ENCODE measurements at places on chromosomes 4 and X. TPM values are rescaled to one million over a fixed set of nuclear protein-coding genes. Genes with fewer than 3 reads are reported as not detected.
A peak's percentile ranks its signal among the peaks of the same experiment; 100 is the strongest.

The SMIM31 gene
- total RNA-seq: not detected

GRCh38 chr4:38983787-38984598, 48.2 kb downstream of the TMEM156 start:
- no peak for DNase-seq

- DNase-seq: peak; percentile 19
Observed at GRCh38 chr4:124334119-124334518, 378.4 kb downstream of the ANKRD50 start.

GRCh38 chr4:164952551-164952950, 24.9 kb downstream of the TRIM61 start:
- no peak for DNase-seq

DNA sequence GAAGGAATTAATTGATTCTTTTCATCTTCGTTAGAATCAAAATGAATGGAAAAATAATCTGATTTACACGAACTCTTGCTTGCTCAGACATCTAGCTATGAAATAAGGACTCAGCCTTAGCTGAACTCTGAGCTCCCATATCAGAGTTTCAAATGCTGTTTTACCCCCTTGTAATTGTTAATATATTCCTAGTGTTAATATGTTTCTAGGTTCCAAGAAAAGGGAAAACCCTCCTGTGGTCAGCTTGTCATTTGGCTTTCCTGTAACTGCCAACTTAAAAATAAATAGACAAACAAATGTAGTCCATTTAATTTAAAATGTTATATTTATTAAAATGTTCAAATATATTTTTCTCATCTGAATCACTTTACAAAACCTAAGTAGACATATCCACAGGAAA, 432.1 kb downstream of the ARHGAP24 start:
- DNase-seq: no peak

GRCh38 chr4:17232566-17233253, 279.2 kb downstream of the QDPR start:
- no peak for DNase-seq

GRCh38 chrX:120790118-120790517, 85.5 kb downstream of the CT47B1 start:
- DNase-seq: peak; percentile 71

DNA sequence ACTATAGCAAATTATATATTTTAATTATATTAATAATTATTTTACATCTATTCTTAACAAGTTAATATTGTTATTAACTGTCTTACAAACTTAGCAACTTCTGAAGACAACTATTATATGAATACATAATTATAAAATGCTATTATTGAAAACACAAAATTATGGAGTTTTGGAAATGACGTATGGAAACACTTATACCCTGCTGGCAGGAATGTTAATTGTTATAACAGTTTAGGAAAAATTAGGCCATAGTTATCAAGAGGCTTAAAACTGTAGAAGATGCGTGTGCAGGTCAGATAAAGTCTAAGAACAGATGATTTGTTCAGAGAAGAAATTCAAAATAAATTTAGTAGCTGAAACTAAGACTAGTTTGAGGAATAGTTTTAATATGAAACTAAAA, 211.7 kb downstream of the FAT4 start:
- no peak for DNase-seq

DNA sequence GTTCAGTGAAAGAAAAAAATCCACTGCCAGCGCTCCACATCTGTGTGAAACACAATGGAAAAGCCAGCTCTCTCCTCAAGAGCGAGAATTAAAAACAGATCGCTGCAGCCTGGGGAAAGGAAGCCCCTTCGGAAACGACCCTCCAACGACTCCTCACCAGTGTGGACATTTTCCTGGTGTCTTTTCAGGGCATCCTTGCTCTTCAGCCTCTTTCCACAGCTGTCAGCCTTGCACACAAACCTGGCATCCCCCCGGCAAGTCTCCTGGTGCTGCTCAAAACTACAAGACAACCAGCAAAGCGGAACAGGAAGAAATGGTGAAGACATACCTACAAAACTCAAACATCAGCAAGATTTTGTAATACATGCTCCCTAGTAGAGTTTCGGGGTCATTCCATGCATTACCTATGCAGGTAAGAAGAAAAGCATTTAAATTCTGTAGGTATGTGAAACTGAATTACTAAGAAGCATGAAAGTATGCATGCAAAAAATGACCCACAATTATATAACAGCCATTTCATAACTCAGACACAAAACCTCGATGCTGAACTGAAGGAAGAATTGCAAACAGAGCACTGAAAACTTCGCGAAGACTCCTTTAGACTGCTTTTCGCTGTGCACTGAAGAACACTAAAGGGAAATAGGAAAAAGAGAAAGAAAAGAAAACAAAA, 106.1 kb downstream of the PRDM5 start:
- no peak for DNase-seq

The SASH3 gene
- 117 TPM for total RNA-seq

The RASSF6 gene
- not detected for total RNA-seq

The ERAS gene
- total RNA-seq: not detected

GRCh38 chrX:20362268-20363267, 95.9 kb upstream of the RPS6KA3 start:
- no peak for DNase-seq

GRCh38 chrX:31132821-31133241, 61.0 kb upstream of the FTHL17 start:
- no peak for DNase-seq

DNA sequence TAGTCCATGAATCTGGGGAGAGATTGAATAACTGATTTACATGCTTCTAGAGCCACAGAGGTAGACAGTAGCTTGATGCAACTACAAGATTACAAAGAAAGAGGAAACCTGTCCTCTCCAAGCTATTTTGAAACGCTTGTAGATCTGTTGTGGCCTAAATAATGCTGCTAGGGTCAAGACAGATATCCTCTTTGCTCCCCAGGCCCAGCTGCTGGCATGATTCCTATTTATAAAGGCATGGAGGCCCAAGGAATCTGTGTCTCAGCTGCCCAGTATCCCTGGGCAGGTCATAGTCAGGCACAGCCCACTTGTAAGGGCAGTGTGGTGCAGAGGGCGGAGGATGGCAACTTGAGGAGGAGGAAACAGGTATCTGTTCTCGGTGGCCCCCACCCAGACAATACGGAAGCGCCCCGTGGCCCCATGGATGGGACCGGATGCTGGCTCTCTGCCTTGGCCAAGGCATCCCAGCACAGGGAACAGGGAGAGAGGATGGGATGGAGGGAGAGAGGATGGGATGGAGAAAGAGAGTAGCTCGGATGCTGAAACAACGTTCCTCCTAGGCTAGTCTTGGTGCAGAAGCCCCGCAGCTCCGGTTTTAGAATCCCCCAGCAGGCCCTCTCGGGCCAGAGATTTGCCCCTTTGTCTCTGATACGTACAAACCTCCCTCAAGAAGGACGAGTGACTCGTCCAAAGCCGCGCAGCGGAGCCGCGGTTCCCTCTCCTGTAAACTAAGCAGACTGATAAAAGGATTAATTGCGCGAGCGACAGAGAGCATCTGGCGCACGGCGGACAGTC, 767 bp upstream of the SMIM20 start:
- DNase-seq: no peak

DNA sequence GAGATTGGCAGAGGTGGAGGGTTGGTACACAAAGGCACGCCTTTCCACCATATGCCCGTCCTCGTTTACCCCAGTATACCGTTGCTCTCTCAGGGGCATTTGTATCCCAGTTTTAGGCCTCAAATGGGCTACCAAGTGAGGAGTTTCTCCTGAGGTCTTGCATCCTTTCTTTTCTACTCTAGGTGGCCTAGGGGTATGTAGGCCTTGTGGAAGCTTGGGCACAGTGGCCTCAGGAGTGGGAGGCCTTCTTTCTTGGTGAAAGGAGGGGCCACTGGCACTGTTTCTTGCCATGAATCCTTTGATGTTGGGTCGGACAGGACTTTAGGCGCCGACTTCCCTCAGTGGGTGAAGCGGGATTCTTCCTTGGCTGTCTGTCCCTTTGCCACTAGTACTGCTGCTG, 15.3 kb upstream of the MAGIX start:
- no peak for DNase-seq

DNA sequence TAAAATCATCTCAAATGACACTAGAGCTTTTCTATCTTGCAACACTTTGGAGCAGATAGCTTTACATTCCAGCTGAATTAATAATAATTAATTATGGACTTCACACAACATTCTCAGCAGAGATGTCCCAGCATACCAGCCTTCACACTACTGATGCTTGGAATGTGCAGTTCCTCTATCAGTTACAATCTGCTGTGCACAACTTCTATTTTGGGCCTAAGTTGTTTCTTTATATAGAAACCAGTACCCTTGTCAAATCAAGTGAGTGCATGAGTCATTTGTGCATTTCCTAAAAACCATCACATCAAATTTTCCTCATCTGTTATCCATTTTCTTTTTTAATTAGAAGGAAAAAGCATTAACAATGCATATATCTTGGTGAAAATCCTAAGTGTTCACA, 8.8 kb upstream of the RASL11B start:
- DNase-seq: no peak

DNA sequence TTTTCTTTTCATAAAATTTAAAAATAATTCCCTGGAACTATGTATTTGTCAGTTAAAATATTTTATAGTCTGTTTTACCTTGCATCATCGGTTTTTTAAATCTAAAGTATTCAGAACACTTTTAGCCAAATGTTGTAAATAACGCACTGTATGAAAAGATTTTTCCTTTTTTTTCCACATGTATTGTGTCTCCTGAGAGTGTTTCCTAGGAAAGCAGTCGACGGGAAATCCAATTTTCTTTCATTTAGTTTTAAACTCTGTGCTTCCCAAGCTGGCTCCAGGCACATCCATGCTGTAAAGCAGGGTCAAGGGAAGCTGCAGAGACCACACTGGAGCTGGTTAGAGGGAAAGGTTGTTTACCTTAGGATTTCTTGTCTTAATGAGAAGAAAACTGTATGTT, 1724.3 kb upstream of the TENM3 start:
- no peak for DNase-seq

- DNase-seq: peak; percentile 60
Observed at GRCh38 chrX:124217304-124218251, 114.9 kb upstream of the TEX13D start.

- DNase-seq: no peak
Observed at GRCh38 chr4:123113155-123113554, 190.8 kb upstream of the NUDT6 start.

GRCh38 chrX:1205681-1206611, 6.5 kb downstream of the CRLF2 start:
- DNase-seq: peak; percentile 51

GRCh38 chrX:103211012-103211715, 3.7 kb upstream of the BEX4 start:
- DNase-seq: peak; percentile 58

GRCh38 chr4:174505007-174505406, 17.3 kb downstream of the HPGD start:
- no peak for DNase-seq

The ELK1 gene
- 27.3 TPM for total RNA-seq

GRCh38 chr4:98564852-98565251, 93.6 kb downstream of the TSPAN5 start:
- DNase-seq: no peak

The PLXNB3 gene
- total RNA-seq: 0.52 TPM

The MTNR1A gene
- not detected for total RNA-seq

- DNase-seq: no peak
Observed at GRCh38 chr4:113882668-113883067, 96.8 kb downstream of the ARSJ start.

DNA sequence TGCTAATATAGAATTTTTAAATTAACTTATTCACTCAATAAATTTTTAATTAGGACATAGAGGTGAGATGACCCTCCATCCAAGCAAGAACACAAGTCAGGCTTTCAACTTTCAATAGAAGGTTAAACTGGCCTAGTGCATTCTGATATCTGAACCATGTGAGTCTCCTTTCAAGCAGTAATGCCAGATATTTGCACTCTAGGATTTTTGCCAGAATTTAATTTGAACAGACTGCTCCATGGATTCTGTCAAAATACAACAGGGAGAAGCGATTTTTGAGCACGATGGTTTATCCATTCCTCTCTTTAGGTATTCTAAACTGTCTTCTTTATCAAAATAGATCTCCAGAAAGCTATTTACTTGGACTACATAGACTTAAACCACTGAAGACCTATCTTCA, 72.0 kb upstream of the DCLK2 start:
- no peak for DNase-seq

DNA sequence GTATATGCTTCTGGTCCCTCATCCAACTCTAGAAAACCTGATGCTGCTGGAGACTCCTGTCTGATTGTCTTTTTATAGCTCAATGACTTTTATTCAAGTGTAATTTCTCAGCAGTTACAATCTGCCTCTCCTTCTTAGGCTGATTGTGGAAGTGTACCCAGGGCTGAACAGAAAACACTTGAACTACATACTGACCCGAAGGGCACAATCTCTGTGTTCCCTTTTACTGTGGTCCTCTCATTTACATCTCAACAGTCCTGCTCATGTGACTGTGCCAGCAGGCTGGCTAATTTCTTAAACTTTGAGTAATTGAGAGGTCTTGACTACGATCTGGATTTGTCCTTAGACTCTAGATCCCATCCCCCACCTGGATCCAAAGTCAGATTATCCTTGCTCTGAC, 863.4 kb downstream of the PDHA2 start:
- DNase-seq: no peak

GRCh38 chrX:53004038-53004437, 44.6 kb upstream of the GPR173 start:
- DNase-seq: no peak

The TCEAL9 gene
- total RNA-seq: 1.2 TPM

- DNase-seq: no peak
Observed at GRCh38 chrX:22086003-22086402, 53.9 kb downstream of the PHEX start.

DNA sequence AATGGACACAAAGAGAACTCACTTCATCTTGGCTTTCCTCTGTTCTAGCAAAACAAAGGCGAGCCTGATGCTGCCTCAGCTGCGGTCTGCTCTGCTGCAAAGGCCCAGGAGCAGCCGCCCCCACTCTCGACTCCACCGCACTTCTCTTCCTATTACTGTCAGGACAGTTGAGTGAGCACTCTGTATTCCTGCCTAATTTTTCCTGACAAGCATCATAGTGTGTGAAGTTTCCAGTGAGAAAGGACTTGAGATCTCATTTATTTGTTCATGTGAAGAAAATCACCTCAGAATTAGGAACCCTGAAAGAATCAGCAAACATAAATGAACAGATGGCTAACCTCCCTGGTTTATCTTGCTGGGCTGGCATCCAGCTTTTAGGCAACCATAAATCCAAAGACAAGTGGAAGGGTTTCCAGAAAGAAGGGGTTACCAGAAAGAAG, 15.6 kb downstream of the SCARB2 start:
- peak; percentile 13 for DNase-seq

The HSD17B10 gene
- 54.5 TPM for total RNA-seq

- no peak for DNase-seq
Observed at GRCh38 chr4:47462799-47463234, 685 bp downstream of the COMMD8 start.

The KLHL8 gene
- total RNA-seq: 5.7 TPM

The RAP1GDS1 gene
- 54.7 TPM for total RNA-seq

The ZXDA gene
- total RNA-seq: 20.0 TPM

The CPXCR1 gene
- total RNA-seq: not detected

GRCh38 chrX:133916984-133917722, 68.2 kb downstream of the GPC3 start:
- DNase-seq: no peak

- DNase-seq: no peak
Observed at GRCh38 chr4:186939226-186939625, 215.6 kb upstream of the FAT1 start.
